SIG-M5 (cell line): ENCODE measurements at places on chromosomes 12 and 14.

DNA sequence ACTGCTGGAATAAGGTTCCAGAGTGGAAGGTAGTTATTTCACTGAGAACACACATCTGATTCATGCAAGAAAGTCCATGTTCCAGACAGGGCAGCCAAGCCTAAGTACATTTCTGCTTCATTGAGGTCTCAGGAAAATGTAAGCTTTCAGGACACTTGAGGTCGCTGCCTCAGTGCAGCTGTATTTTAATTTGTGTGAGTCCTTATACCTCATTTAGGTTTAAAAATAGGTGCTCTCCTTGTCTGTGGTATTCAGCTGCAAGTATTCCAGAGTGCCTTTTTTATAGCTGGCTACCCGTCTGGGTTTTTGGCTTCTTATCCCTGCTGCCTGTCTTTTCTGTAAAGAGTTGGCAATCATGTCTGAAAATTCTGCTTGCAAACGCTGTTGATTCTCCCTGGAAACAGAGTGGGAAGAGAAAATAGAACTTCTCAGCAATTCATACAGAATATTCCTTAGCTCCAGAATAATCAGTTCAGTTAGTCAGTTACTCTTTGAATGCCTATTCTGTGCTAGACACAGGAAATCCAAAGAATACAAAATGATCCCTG is 45.3 kb upstream of the PLBD1 start:
- DNase-seq: no peak

- DNase-seq: no peak
These were observed 96.6 kb downstream of the EMP1 start for GRCh38 chr12:13293096-13293495.

GRCh38 chr12:110176745-110177144 is 52.6 kb downstream of the IFT81 start:
- no peak for DNase-seq

- no peak for DNase-seq
These were observed 3.4 kb downstream of the ATXN7L3B start for GRCh38 chr12:74541074-74541473.

DNA sequence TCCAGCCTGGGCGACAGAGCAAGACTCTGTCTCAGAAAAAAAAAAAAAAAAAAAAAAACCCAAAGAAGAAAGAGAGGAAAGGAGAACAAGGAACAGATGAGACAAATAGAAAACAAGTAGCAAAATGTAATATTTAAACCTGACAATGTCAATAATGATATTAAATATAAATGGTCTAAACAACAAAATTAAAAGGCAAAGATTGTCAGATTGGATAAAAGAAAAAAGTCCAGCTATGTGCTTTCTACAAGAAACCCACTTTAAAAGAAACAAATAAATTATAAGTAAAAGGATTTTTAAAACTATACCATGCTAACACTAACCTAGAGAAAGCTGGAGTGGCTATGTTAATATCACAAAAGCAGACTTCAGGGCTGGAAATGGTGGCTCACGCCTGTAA is 29.7 kb upstream of the APOF start:
- DNase-seq: no peak

DNA sequence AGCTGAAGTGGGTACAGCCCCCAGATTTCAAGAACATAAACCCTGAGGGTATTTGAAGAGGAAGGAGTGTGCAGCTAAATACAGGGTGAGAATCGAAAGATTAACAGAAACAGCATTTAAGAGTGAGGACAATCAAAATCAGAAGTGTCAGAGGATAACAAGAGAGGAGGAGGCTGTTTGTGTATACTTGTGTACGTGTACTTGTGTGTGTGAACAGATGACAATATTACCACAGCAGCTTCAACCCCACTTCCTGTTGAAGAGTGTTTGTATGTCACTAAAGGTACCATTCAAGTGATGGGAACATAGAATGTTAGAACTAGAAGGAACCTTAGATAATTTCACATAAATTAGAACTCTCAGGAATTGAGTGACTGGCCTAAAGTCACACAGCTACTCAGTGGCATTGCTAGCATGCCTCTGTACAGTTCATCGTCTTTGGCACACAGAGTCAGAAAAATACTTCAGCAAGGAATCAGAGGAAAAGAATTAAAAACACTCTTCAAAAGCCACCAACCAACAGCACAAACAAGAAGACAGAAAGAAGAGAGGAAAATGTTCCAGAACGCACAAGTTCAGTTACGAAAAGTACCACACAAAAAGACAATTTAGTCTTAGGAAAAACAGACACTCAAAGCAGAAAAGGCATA is 164.3 kb upstream of the BCL2L14 start:
- DNase-seq: no peak

DNA sequence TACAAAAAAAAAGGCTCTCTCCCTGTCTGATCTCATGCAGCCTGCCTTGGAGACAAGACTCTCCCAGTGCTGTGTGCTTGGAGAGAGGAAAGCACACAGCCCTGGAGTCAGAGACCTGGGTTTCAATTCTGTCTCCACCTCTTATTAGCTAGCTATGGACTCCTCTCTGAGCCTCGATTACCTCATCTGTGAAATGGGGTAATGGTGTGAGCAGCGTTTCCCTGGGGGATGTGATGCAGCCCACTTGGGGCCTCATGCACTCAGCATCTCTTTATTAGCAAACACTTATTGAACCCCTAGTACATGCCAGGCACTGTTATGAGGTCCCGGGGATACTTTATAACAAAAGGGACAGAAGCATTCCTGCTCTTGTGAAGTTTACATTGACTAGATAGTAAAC is 12.5 kb downstream of the SDS start:
- DNase-seq: no peak
